AG10803 (cell line): ENCODE measurements at places on chromosomes 16 and 17.

GRCh38 chr16:57992084-57992483, 8.4 kb downstream of the ZNF319 start:
- no peak for DNase-seq

DNA sequence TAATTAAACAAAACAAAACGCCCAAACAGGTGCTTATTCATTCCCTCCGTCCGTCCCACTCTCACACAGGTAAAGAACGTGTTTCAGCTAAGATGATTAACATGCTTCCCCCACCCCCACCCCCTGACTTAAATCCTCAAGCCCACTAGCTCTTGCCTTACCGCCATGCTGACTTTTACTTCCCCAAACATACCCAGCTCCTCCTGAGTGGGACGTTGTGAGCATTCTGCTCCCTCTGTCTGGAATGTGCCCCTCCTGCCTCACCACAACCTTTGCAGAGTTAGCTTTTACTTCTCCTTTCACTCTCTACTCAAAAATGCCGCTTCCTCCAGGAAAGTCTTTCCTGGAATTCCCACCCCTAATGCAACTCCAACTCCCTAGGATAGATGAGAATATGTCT, 774.0 kb upstream of the RBFOX1 start:
- no peak for DNase-seq

- DNase-seq, result no peak
Measured at GRCh38 chr16:67529582-67530012, 968 bp downstream of the RIPOR1 start.

GRCh38 chr17:199806-200545, 18.5 kb upstream of the DOC2B start:
- DNase-seq, result no peak

GRCh38 chr16:87780385-87780989, 14.7 kb upstream of the KLHDC4 start:
- peak; percentile 48 for DNase-seq

DNA sequence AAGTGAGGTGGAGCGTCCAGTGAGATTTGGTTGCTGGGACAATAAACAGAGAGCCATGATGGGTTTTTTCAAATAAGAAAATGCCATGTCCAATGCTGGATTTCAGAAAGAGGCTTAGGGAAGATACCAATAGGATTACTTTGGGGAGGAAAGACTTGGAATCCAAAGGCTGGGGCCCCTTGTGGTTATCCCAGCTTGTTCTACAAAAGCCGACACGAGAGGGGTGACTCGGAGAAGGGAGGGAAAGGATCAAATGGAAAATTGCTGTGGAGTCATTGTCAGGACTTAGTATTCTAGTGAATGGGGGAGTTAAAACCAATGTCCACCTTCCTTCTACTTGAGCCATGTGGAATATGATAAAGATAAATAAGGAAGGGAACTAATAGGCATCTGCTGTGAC, 305.5 kb downstream of the SOX9 start:
- DNase-seq, result no peak

DNA sequence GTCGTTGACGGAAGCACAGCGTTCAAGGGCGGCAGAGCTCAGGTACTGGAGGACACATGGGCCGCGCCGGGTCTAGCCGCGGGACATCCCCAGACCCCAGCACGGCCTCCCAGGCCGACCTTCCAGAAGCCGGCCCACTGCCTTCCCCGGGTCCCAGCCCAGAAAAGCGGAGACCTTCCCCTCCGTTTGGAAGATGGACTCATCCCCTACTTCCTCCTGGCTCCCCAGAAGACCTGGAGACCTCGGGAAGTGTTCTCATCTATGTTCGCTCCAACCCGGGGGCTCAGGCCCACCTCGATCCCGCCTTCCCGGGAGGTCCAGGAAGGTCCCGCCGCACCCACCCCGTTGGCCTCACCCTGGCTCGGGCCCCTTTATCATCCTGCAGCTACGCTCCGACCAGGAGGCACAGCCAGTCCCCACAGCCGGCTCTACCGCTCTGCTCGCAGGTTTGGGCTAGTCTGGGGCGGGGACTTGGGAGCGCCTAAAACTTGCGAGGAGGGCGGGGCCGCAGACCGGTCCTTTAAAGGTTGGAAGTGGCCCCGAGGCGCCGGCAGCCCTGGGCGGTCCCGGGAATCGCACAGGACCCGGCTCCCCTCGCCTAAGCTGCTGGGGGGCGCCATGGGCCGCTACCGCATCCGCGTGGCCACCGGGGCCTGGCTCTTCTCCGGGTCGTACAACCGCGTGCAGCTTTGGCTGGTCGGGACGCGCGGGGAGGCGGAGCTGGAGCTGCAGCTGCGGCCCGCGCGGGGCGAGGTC, at the start of gene ALOX12:
ALOX12 (plus strand) TSS at position 550 of the 756 bp plus-strand sequence; CDS start at position 619, 69 bp downstream.
- DNase-seq, result no peak

DNA sequence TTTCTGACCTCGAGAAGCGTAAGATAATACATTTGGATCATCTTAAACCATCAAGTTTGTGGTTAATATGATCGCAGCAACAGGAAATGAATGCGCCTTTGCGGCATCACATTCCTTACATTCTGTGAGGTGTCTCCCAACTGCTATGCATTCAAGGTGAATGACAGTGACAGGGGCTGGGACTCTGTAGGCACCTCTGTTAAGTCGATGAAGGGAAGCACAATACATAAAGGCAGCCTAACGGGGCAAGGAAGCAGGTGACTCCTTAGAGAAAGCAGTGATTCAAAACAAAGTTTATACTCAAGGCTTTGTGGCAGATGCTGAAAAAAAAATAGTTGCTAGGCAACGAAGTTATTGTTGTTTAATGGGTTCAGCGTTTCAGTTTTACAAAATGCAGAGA, 21.6 kb upstream of the EVPL start:
- DNase-seq, result no peak

DNA sequence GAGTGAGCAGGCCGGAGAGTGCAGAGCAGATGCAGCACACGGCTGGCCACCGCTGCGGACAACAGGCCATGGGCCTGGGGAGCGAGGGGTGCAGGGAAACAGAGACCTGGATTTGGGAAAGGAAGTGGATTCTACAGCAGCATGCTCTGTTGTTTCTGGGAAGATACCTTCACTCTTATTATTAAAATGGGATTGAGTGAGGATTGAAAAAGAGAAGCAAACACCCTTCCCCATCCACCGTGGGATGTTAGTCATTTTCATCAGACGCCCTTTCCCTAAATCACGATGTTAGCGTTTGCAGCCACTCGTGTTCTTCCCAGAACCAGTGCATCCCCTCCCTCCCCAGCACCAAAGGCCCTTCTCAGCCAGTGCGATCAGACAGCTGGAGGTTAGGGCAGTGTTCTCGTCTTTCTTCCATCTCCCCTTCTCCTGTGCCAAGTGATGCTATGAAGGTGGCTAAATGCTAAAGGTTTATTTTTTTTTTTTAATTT, 196.5 kb upstream of the CHMP6 start:
- DNase-seq, result no peak

DNA sequence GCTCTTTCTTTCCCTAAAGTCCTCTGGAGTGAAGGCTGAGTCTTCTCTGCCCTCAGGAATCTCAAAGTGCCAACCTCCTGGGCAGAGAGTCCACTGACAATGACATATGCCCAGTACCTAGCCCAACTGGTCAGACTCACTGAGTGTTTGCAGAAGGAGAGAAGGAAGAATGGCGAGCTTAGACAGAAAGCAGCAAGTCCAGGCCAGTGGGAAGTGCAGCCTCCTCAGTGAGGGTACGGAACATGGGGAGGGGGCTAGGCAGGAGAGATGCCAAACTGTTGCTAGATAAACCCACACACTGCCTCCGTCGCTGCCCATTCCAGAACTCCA, 678 bp downstream of the EXOC7 start:
- DNase-seq, result no peak

DNA sequence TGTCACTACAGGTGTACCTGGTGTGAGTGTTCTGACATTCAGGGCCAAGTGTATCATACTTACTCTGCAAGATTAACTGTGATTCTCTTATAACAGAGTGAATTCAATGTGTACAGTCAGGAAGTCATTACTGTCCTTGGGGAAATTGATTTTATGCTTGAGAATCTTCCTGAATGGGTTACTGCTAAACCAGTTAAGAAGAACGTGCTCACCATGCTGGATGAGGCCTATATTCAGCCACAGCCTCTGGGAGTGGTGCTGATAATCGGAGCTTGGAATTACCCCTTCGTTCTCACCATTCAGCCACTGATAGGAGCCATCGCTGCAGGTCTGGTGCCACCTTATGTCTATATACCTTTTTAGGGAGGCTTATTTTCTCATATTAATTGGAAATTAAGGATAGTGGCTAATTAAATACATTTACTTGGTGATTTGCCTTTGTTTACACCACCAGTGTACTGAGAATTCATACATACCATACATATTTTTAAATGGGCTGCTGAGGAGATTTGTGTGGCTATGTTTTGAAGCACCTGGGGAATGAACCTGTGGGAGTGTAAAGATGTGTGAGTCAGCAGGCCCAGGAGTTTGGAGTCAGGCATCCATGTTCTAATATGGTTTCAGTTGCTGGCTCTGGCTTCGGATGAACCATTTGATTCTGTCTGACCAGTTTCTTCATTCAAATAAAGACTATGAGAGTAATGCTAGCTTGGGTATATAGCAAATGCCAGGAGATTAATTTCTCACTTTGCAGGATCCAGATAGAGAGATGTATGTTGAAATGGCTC, 3.1 kb downstream of the ALDH3A2 start:
- DNase-seq, result no peak

DNA sequence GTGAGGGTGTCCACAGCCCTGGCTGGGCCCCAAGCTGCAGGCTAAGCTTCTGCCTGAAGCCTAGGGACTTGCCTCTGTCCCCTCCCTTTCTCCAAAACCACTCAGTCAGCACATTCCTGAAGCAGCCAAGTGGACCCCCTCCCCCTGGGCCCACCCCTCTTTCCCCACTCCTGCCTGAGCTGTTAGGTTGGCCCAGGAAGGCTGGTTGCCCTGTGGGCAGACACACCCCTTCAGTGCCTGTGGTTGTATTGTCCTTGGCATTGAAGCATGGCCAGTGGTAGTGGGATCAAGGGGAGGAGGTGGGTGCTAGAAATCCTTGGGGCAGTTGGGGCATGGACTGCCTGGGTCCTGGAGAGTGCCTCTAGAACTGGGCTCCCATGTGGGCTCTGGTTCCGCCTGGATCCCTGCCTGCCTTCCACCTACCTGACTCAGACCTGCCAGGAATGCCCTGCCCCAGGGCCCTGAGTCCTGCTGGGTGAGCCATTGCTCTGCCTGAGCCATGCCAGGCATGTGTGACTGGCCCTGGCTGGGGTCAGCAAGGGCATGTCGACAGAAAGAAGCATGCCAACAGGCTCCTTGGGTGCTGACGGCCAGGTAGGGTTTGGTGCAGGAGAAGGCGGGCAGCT, 2.1 kb downstream of the TRAF4 start:
- DNase-seq, result no peak

DNA sequence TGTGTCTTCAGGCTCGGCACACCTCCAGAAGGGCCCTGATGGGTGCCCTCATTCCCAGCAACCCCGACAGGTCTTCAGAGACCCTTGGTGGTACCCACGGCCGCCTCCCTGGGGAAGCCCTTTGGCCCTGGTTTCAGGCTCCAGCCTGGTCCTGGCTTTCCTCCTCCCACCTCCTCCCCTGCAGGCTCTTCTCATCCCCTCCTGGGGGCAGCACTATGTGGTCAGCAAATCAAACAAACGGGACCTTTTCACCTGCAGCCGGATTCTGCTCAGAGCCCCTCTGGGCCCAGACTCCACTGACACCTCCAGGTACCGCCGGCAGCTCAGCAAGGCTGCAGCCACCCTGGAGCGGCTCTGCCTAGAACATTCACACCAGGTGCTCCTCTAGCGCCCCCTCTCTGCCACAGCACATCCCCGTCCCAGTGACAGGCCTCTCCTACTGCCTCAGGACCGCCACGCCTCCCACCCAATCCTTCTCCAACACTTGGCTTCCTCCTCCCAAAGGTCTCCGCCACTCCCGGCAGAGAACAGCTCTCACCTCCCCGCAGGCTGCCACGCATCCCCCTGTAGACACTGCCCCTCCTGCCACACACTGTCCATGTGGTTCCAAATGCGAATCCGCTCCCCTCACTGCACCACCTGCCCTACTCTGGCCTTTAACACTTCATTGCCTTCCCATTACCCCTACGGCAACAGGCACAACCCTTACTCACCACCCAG, 12.0 kb downstream of the CORO7 start:
- DNase-seq, result no peak
